ENCODE measurements at places on chromosomes 1 and 21. TPM values are rescaled to one million over a fixed set of nuclear protein-coding genes. Genes with fewer than 3 reads are reported as not detected.
A peak's percentile ranks its signal among the peaks of the same experiment; 100 is the strongest.

The TMEM125 gene
- not detected for total RNA-seq

DNA sequence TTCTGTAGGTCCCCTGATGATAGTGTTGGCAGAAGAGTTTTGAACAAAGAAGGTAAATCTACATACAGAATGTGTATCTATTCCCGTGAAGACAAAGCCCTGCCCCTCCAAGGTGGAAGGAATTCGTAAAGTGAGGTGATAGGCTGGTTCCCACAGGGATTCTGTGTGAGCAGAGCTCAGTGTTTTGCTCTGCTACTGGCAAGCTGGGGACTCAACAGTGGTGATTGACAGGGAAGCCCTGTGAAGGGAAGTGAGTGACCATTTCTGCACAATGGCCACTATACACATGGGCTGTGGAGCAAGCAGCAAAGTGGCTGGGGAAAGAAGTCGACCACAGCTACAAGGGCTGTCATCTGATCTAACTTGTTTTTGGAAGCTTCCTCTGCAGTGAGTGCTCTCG, 90.0 kb upstream of the LRRN2 start:
- no peaks in the 10 kb centered on the region for H3K27me3 ChIP-seq
- no peak for DNase-seq
- H3K4me1 ChIP-seq = no peaks in the 10 kb centered on the region
- no peak overlapping the region for H3K27ac ChIP-seq
- no peaks in the 10 kb centered on the region for H3K36me3 ChIP-seq

GRCh38 chr1:160158031-160158430, 6.6 kb downstream of the ATP1A4 start:
- H3K4me1 ChIP-seq = no peaks in the 10 kb centered on the region
- no peaks in the 10 kb centered on the region for H3K27me3 ChIP-seq
- no peak for DNase-seq
- H3K36me3 ChIP-seq = no peaks in the 10 kb centered on the region

The GBP4 gene
- 36.9 TPM for total RNA-seq

- H3K4me1 ChIP-seq = no peaks in the 10 kb centered on the region
- H3K36me3 ChIP-seq = no peaks in the 10 kb centered on the region
- no peak overlapping the region for H3K4me3 ChIP-seq
- peak; percentile 12 for DNase-seq
Measured at GRCh38 chr1:46481961-46482360, 7.7 kb upstream of the DMBX1 start.

The OLFML2B gene
- total RNA-seq = 20.7 TPM

GRCh38 chr1:14498839-14499238, 99.6 kb upstream of the KAZN start:
- H3K36me3 ChIP-seq = no peaks in the 10 kb centered on the region
- no peaks in the 10 kb centered on the region for H3K4me1 ChIP-seq
- DNase-seq = no peak
- no peak overlapping the region for H3K27ac ChIP-seq
- no peak overlapping the region for H3K4me3 ChIP-seq

GRCh38 chr1:170732252-170732588, 68.3 kb downstream of the PRRX1 start:
- no peaks in the 10 kb centered on the region for H3K4me1 ChIP-seq
- H3K4me3 ChIP-seq = no peak overlapping the region
- no peaks in the 10 kb centered on the region for H3K36me3 ChIP-seq
- DNase-seq = no peak
- no peak overlapping the region for H3K27ac ChIP-seq

The USP24 gene
- total RNA-seq = 74.1 TPM

DNA sequence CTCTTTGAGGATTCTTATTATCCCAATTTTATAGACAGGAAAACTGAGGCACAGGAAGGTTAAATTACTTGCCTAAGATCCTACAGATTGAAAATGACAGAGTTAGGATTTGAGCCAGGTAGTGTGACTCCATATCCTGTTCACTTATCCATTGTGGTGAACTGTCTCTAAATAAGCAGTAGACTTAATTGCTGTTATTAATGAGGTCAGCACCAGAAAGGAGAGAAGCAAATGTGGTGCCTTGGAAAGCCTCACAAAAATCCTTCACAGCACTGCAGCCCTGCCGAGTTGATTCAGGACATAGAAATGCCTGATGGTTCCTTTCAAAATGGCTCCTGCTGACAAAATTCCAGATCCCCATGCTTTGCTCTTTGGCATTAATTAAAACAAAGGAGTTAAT, 193.3 kb upstream of the BEND5 start:
- no peaks in the 10 kb centered on the region for H3K27me3 ChIP-seq
- no peaks in the 10 kb centered on the region for H3K4me1 ChIP-seq
- no peak for DNase-seq
- H3K36me3 ChIP-seq = no peaks in the 10 kb centered on the region
- H3K27ac ChIP-seq = no peak overlapping the region

DNA sequence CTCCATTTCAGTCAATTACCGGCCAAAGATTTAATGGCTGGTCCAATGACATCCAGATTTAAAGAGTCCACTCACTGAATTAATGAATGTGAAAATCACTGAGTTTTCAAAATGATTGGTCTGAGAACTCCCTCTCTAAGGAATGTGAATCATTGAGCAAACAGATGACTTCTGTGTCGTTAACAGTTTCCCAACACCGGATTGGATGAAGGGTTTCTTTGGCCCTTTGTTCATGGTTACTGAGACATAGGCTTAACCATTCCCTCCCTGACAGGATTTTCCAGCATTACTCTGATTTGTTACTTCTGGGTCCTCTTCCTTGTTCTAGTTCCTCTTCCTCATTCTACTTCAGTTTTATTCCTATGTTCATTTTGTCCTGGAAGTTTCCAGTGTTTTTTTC, 1.5 kb upstream of the CLDN17 start:
- no peak overlapping the region for H3K27ac ChIP-seq
- H3K4me1 ChIP-seq = no peaks in the 10 kb centered on the region
- H3K4me3 ChIP-seq = no peak overlapping the region
